ENCODE measurements at places on chromosomes 1 and 21. TPM values are rescaled to one million over a fixed set of nuclear protein-coding genes. Genes with fewer than 3 reads are reported as not detected.

DNA sequence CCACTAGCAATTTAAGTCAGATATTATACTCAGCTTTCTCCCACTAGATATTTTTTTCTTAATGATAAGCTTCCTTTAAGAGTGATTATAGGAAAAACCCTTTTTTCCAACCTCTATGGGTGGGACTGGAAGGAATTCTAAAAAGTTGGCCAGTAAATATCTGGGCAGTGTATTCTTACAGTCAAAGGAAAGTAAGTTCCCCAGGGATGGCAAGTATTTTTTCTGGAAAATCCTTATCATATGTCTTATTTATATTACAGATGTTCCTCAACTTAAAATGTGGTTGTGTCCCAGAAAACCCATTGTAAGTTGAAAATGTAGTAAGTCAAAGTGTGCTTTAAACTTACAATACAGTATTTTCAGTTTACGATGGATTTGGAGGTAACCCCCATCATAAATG is 29.2 kb downstream of the CMPK1 start:
- no peaks in the 10 kb centered on the region for H3K4me1 ChIP-seq
- no peaks in the 10 kb centered on the region for H3K27me3 ChIP-seq
- DNase-seq = no peak
- H3K4me3 ChIP-seq = no peak overlapping the region

- peak overlapping the region; percentile 80 for H3K27ac ChIP-seq
- DNase-seq = no peak
- no peak overlapping the region for H3K4me3 ChIP-seq
- H3K4me1 ChIP-seq = peaks cover 13% of the 10 kb centered on the region
These were observed 30.3 kb downstream of the SERTAD4 start for GRCh38 chr1:210262897-210263272.

GRCh38 chr1:184010788-184011187 is 26.7 kb downstream of the COLGALT2 start:
- H3K36me3 ChIP-seq = no peaks in the 10 kb centered on the region
- H3K4me1 ChIP-seq = no peaks in the 10 kb centered on the region
- H3K27me3 ChIP-seq = no peaks in the 10 kb centered on the region
- no peak for DNase-seq
- H3K27ac ChIP-seq = no peak overlapping the region

- DNase-seq = no peak
- peaks cover 18% of the 10 kb centered on the region for H3K4me1 ChIP-seq
- H3K4me3 ChIP-seq = no peak overlapping the region
These were observed 4.4 kb downstream of the RCSD1 start for GRCh38 chr1:167634435-167634834.

DNA sequence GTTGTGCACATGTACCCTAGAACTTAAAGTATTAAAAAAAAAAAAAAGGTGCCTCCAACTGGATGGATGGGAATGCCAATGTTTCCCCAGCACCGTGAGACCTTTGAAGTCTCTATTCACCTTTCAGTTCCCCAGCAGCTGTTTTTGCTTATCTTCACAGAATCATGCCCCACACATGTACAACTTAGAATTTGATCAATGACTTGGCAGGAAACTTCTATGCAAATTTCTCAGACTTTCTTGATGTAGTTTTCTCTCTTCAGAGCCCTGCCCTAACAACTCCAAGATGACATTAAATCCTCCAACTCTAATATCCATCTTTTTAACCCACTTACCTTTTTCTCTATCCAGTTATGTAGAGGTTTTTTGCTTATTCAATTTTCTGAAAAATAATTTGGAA is 144.3 kb downstream of the PLPPR5 start:
- H3K27ac ChIP-seq = no peak overlapping the region
- H3K4me1 ChIP-seq = no peaks in the 10 kb centered on the region
- no peaks in the 10 kb centered on the region for H3K27me3 ChIP-seq
- no peak overlapping the region for H3K4me3 ChIP-seq

DNA sequence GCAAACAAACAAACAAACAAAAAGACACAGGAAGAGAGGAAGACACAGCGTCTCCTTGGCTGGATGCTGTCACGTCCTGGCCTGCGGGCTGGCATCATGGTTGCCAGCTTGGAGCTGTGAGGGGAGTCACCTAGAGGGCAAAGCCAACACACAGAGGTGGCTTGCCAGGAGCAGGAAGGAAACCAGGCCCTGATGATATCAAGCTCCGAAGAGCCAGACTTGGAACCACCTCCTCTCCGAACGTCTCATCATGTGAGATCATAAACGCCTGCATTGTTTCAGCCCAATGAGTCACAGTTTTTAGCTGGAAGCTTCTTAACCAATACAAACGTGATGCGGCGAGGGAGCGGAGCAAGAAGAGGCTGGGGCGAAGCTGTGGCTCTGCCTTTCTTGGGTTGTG is 8.7 kb downstream of the PLA2G2D start:
- H3K27ac ChIP-seq = no peak overlapping the region
- DNase-seq = no peak
- H3K4me3 ChIP-seq = no peak overlapping the region
- H3K4me1 ChIP-seq = no peaks in the 10 kb centered on the region

- no peak overlapping the region for H3K4me3 ChIP-seq
- no peaks in the 10 kb centered on the region for H3K27me3 ChIP-seq
- no peak overlapping the region for H3K27ac ChIP-seq
- no peak for DNase-seq
These were observed 192.0 kb downstream of the ZC3H11B start for GRCh38 chr1:219420913-219421312.

DNA sequence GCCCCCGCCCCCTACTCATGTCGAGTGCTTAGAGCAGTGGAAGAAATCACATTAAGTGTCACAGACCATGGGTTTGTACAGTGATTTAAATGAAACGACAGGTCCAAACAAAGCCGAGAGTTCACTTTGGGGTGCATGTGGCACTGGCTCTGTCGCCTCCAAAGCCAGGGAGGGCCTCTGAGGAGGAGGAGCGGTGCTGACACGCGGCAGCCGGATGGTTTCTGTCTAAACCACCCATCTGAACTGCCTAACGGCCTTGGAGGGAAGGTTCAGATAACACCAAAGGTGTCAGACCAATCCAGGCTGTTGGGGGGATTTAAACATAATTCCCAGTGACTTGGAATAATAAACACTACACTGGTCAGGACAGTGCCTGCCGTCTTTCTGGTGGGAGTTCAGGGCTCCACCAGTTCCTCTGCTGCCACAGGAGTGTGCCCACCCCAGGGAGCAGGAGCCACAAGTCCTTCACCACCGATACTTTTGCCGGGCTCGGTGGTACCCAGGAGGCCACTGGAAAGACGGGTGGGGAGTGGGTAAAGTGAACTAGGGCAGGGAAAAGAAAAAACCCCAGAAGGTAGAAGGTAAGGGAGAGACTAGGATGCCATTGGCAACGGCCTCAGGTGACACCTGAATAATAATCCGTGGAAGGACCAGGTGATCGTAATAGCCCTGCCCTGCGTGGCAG is 78.2 kb downstream of the SLC66A1 start:
- no peak for DNase-seq
- peak overlapping the region; percentile 54 for H3K4me3 ChIP-seq
- H3K36me3 ChIP-seq = no peaks in the 10 kb centered on the region
- peaks cover 72% of the 10 kb centered on the region for H3K4me1 ChIP-seq

DNA sequence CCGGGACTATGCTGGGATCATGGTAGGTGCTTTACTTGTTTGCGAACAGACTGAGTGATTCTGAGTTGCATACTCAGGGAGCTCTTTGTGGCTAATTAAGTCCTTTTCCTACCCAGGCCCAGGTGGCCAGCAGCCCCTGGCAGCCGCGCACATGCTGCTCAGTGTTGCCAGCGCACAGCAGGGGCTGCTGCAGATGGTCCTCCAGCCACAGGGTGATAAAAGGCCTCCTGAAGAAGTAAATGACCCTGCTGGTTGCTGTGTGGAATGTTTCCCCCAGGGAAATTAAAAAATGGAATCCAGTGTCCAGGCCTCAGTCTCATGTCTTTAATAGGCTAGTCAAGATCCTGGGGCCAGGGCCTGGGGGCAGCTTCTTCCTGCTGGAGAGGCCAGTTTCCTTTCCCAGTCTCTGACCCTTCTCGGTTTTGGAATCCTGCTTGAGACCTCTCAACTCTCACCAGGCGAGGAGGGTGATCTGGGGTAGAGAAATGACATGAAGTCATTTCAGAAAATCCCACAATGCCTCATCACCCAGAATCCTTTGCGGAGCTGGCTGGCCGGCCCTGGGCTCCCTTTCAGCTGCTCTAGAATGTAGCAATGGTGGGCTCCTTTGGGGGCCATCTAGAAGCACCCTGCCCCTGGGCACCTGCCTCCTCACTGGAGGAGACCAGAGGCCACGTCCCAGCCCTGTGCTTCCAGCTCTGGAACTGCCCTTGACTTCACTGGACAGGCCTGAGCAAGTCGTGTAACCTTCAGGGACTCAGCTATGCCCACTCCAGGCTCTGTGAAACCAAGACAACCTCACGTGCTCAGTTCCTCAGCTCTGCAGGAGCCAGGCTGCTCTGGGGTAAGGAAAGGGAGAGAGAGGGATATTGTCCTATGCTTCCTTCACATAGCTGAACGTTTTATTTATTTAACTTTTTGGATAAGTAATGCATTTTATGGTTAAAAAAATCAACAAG is 131.4 kb downstream of the MRPS6 start:
- H3K36me3 ChIP-seq = no peaks in the 10 kb centered on the region
- no peak overlapping the region for H3K4me3 ChIP-seq
- H3K4me1 ChIP-seq = peaks cover 39% of the 10 kb centered on the region
- H3K27me3 ChIP-seq = no peaks in the 10 kb centered on the region

DNA sequence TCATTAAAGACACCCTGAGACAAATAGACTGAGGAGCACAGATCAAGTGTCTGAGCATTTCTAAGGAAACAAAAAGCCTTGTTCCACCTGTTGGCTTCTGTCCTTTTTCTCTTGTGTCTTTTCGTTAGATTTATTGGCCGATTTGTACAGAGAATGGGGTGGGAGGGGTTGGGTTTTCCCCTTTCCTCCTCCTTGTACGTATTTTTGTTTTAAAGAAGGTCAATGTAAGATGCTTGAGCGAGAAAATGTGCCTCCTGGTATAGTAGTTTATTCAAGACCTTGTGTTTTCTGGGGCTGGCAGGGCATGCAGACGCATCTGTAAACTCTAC is 1.2 kb downstream of the BCL9 start:
- H3K4me1 ChIP-seq = peaks cover 25% of the 10 kb centered on the region
- no peak for DNase-seq
- no peaks in the 10 kb centered on the region for H3K27me3 ChIP-seq
- H3K36me3 ChIP-seq = no peaks in the 10 kb centered on the region

GRCh38 chr1:59238993-59239392 is 57.9 kb upstream of the FGGY start:
- H3K27me3 ChIP-seq = no peaks in the 10 kb centered on the region
- H3K4me3 ChIP-seq = no peak overlapping the region
- H3K36me3 ChIP-seq = no peaks in the 10 kb centered on the region
- no peaks in the 10 kb centered on the region for H3K4me1 ChIP-seq

GRCh38 chr1:119367432-119368124 is 1.0 kb upstream of the HAO2 start:
- no peak overlapping the region for H3K4me3 ChIP-seq
- no peaks in the 10 kb centered on the region for H3K36me3 ChIP-seq
- H3K27me3 ChIP-seq = no peaks in the 10 kb centered on the region
- no peak for DNase-seq

- H3K27ac ChIP-seq = no peak overlapping the region
- H3K36me3 ChIP-seq = no peaks in the 10 kb centered on the region
- no peaks in the 10 kb centered on the region for H3K4me1 ChIP-seq
- no peaks in the 10 kb centered on the region for H3K27me3 ChIP-seq
- H3K4me3 ChIP-seq = no peak overlapping the region
These were observed 510.2 kb upstream of the USP24 start for GRCh38 chr1:55725378-55725777.

DNA sequence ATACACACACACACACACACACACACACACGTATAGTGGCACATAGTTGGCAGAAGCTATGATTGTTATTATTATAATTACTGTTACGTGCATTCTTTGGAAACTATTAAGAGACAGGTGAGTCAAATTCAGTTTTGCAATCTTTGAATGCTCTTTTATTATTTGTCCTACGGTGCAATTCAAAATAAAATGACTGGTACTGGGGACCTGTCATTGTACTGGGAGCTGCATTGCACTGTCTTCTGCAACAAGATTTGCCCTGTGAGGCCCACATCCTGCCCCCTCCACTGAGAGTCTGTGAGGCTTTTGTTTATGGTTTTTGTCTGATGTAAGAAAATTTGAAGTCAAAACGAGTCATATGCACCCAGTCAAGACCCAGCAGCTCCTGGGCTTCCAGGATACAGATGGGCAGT is 1.9 kb downstream of the LY9 start:
- no peaks in the 10 kb centered on the region for H3K36me3 ChIP-seq
- H3K27me3 ChIP-seq = no peaks in the 10 kb centered on the region
- H3K4me1 ChIP-seq = no peaks in the 10 kb centered on the region
- DNase-seq = no peak
- no peak overlapping the region for H3K4me3 ChIP-seq

GRCh38 chr1:30672661-30673060 is 50.7 kb downstream of the MATN1 start:
- no peaks in the 10 kb centered on the region for H3K4me1 ChIP-seq
- no peak for DNase-seq
- H3K4me3 ChIP-seq = no peak overlapping the region

Gene RNF11
- total RNA-seq = 56.9 TPM

Gene SPRR1B
- not detected for total RNA-seq

Gene TNFSF18
- total RNA-seq = not detected

Gene TMEM125
- not detected for total RNA-seq

Gene HSPA6
- 1.9 TPM for total RNA-seq

Gene KDM5B
- 61.7 TPM for total RNA-seq
